ENCODE measurements at places on chromosomes 7 and 10.
A peak's percentile ranks its signal among the peaks of the same experiment; 100 is the strongest.

GRCh38 chr10:46239993-46240683 lies 46.7 kb upstream of the ANTXRL start:
- DNase-seq, result no peak

- no peak for DNase-seq
Measured at GRCh38 chr10:121633056-121633455, 34.8 kb upstream of the FGFR2 start.

DNA sequence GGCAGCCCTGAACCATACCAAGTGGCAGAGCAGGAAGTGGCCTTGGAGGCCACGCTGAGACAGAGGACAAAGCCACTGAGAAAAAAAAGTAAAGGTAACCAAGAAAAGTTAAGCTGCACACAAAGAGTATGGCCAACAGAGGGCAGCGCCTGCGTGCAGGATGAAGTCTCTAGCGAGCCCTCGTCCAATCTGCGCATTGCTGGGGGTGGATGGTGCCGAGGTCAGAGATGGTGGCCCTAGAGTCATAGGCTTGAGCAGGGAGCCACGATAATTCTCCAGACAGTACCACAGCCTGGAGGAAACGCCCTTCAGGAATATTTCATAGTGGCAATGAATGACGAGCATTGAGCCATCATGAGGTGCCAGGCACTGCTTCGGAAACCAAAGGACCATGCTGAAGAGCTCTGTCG lies 9.7 kb downstream of the ATP6V0E2 start:
- peak; percentile 15 for DNase-seq

- DNase-seq, result peak; percentile 65
Measured at GRCh38 chr7:30771174-30771879, at the start of gene MINDY4. TSS of gene MINDY4 (plus strand) at chr7:30771417. CDS start at chr7:30771494, 77 bp downstream.

DNA sequence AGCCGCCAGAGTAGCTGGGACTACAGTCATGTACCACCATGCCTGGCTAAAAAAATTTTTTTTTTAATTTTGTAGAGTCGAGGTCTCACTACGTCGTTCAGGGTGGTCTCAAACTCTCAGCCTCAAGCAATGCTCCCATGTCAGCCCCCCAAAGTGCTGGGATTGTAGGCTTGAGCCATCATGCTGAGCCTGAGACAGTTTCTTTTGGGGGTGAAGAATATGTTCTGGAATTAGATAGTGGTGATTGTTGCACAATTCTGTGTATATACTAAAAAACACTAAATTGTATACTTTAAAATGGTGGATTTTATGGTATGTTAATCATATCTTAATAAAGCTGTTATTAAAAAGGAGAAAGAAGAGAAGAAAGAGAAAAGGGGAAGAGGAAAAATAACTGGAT lies 1.5 kb downstream of the CUZD1 start:
- DNase-seq, result no peak

DNA sequence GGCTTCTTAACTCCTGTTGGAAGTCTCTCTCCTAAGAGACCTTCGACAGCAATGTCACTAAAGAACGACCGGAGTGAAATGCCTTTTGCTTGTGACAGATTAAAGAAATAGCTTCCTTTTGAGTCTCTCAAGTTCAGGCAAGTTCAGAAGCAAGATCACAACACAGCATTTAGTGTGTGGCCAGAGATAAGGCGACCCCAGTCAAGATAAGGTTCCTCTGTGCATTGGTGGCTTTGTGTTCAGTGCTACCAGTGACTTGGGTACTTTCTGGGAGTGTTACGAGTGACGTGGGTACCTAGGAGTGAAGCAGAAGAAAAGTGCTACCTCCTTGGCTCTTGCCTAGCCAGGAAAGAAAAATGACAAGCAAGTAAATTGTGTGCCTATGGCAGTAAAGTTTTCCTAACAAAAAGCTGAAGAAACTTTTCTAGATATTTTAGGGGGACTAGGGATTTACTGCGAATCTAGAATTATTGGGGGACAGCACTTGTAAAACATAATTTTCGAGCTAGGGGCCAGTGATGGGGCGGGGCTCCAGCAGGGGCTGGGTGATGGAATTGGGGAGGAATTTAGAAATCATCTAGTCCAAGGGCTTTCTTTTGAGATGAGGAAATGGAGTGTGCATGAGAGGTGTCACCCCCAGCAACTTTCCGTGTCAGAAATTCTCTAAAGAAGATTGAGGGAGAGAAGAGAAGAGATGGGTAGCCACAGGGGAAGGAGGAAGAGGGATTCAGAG lies 191.9 kb upstream of the LYZL2 start:
- DNase-seq, result no peak

DNA sequence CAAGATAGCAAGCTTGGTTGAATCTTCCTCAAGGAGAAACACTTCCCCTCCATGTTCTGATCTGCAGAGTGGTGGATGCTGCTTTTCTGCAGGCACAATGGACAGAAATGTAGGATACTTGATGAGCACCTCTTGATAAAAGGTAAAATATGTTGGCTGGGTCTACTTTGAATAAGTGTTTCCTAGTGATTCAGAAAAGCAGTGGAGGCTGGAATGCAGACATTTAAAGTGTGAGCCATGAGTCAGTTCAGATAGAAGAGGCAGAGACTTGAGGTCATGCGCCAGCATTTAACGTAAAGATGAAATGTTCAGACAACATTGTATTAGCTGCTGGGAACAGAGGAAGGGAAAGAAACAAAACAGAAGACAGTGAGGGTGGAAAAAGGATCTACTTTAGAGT lies 403.1 kb downstream of the ADRA2A start:
- DNase-seq, result no peak
